ENCODE measurements at places on chromosomes 4 and X. TPM values are rescaled to one million over a fixed set of nuclear protein-coding genes. Genes with fewer than 3 reads are reported as not detected.

GLRA3 gene
- not detected for total RNA-seq

GPR50 gene
- not detected for total RNA-seq

FAM149A gene
- total RNA-seq: 5.4 TPM

UBA6 gene
- 61.7 TPM for total RNA-seq

USP17L21 gene
- total RNA-seq: not detected

GRCh38 chrX:41353985-41354384 is 20.0 kb downstream of the DDX3X start:
- no peak for DNase-seq
- H3K36me3 ChIP-seq: peaks cover 4% of the 10 kb centered on the region
- peaks cover 26% of the 10 kb centered on the region for H3K4me1 ChIP-seq
- no peak overlapping the region for H3K4me3 ChIP-seq
- H3K27ac ChIP-seq: no peak overlapping the region
- no peaks in the 10 kb centered on the region for H3K27me3 ChIP-seq

- H3K4me1 ChIP-seq: peaks cover 33% of the 10 kb centered on the region
- no peaks in the 10 kb centered on the region for H3K36me3 ChIP-seq
- DNase-seq: no peak
Observed at GRCh38 chr4:123892368-123892976, 495.9 kb downstream of the SPRY1 start.

GRCh38 chr4:156830351-156830750 is 141.2 kb downstream of the PDGFC start:
- DNase-seq: no peak
- H3K4me1 ChIP-seq: peaks cover 44% of the 10 kb centered on the region
- H3K4me3 ChIP-seq: no peak overlapping the region
- peak overlapping the region; percentile 34 for H3K27ac ChIP-seq
- H3K27me3 ChIP-seq: no peaks in the 10 kb centered on the region

DNA sequence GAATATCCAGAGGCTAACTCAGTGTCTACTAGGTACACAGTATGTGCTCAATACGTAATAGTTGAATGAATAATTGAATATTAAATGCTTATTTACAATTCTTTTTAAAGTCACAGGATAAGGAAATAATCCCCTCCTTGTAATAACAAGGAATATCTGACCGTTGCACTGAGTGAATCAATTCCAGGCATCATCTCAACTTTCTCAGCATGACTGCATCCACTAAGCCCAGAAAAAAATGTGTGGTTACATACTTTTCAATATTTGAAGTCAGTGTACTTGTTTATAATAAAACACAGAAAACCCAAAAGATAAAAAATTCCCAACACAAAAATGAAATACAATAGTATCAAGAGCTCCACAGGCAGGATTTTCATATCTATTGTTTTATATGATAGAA is 105.4 kb downstream of the TMEM144 start:
- peaks cover 33% of the 10 kb centered on the region for H3K4me1 ChIP-seq
- peak overlapping the region; percentile 94 for H3K27ac ChIP-seq
- H3K4me3 ChIP-seq: no peak overlapping the region
- H3K36me3 ChIP-seq: peaks cover 6% of the 10 kb centered on the region
- DNase-seq: no peak
- H3K27me3 ChIP-seq: no peaks in the 10 kb centered on the region

DNA sequence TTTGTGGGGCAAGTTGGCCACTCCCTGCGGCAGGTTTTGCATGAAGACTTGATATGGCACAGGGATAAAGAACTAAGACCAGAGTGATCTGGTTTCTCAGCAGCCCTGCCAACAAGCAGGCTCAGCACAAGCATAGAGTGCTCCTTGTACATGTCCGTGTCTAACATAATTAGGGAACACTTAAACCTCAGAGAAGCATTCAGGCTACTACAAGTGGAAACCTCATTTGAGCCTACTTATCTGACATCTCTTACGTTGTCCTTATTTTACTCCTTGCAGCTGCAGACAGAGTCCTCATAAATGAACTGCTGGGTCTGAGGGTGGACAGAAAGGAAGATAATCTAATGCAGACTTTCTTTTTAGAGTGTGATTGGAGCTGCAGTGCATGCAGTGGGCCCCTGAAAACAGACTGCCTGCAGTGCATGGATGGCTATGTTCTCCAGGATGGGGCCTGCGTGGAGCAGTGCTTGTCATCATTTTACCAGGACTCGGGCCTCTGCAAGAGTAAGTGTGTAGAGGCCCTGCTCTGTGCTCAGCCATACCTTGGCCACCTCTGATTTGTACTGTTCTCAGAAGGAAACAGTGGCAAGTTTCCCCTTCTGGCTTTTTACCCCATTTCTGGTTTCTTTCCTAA is 179.1 kb upstream of the ANXA3 start:
- no peak overlapping the region for H3K4me3 ChIP-seq
- peaks cover 7% of the 10 kb centered on the region for H3K36me3 ChIP-seq
- H3K27me3 ChIP-seq: no peaks in the 10 kb centered on the region
- peaks cover 7% of the 10 kb centered on the region for H3K4me1 ChIP-seq
- no peak for DNase-seq
- no peak overlapping the region for H3K27ac ChIP-seq

DNA sequence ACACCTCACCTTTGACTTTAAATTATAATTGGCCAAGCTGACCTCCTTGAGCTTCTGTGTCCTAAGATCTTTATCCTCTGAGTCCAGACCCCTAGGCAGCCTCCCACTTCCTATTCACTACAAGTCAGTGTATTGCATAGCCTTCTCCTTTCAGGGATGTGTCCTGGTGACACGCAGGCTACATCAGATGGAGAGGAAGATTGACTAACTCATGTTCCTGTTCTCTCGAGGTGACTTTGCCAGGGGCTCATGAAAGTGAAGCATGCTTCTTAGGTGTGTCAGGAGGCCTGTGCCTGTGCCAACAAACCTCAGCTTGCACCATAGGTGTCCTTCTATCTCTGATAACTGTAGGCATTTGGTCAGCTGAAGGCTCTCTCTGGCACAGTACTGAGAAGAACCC is 195.7 kb upstream of the HS3ST1 start:
- H3K4me3 ChIP-seq: no peak overlapping the region
- H3K36me3 ChIP-seq: no peaks in the 10 kb centered on the region
- no peak overlapping the region for H3K27ac ChIP-seq
- peaks cover 6% of the 10 kb centered on the region for H3K27me3 ChIP-seq
- DNase-seq: no peak

DNA sequence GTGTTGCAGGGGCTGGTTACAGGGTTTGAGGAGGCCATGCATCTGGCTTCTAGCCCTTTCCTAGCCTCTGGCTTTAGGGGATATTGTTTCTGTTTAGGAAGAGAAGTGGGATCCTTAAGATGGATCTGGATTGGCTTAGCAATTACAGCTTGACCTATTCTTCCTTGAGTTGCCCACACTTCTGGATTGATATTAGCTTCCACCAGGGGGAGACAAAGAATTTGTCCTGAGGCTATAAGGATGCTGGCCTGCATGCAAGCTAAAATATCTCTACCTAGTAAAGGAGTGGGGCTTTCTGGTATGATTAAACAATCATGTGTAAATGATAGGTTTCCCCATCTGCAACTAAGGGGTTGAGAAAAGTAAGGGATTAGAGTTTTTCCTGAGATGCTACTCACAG is 117.2 kb downstream of the TEX13C start:
- no peaks in the 10 kb centered on the region for H3K4me1 ChIP-seq
- DNase-seq: no peak
- H3K27ac ChIP-seq: no peak overlapping the region
- no peaks in the 10 kb centered on the region for H3K27me3 ChIP-seq
- H3K4me3 ChIP-seq: no peak overlapping the region

- H3K27ac ChIP-seq: peak overlapping the region; percentile 70
- peak; percentile 47 for DNase-seq
- H3K4me3 ChIP-seq: no peak overlapping the region
- peaks cover 53% of the 10 kb centered on the region for H3K4me1 ChIP-seq
- H3K36me3 ChIP-seq: no peaks in the 10 kb centered on the region
- H3K27me3 ChIP-seq: no peaks in the 10 kb centered on the region
Observed at GRCh38 chrX:154600759-154601374, 15.9 kb downstream of the CTAG1A start.

GRCh38 chr4:83751336-83751949 is 215.5 kb downstream of the GPAT3 start:
- H3K4me3 ChIP-seq: no peak overlapping the region
- no peak for DNase-seq
- no peak overlapping the region for H3K27ac ChIP-seq
- no peaks in the 10 kb centered on the region for H3K36me3 ChIP-seq
- H3K4me1 ChIP-seq: no peaks in the 10 kb centered on the region

DNA sequence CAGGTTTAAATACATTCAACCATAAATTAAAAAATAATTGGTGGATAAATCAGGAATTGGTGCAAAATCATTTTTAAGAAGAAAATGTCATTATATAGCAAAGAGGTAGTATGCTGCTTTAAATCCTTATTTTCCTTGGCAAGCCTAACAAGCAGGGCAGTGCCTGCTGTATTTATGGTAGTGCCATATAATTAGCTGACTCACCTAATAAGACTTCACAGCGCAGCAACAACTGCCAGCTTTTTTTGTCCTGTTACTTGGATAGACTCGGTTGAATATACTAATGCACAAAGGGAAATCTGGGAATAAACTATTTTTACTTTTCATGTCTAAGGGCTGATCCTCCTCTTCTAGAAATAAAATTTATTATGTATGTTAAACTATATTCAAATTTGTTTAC is 99.1 kb downstream of the SNCA start:
- no peaks in the 10 kb centered on the region for H3K36me3 ChIP-seq
- peak overlapping the region; percentile 36 for H3K27ac ChIP-seq
- H3K4me3 ChIP-seq: no peak overlapping the region
- DNase-seq: no peak

DNA sequence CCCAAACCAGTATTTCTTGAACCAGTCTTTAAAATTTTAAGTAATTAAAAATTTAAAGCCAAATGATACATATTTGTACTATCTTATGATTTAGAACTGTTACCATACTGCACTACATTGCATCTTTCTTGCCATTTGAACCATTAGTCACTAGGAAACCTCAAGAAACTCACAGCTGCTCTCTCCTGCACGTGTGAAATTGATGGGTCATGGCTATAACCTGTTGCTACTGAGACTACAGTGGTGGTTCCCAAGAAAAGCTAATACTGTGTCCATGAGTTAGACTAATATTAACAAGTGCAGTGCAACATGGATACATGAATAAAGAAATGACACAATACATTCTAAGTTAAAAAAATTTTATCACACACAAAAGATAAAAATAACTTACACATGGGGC is 88.4 kb downstream of the PDE5A start:
- no peak overlapping the region for H3K4me3 ChIP-seq
- H3K4me1 ChIP-seq: peaks cover 10% of the 10 kb centered on the region
- H3K27me3 ChIP-seq: no peaks in the 10 kb centered on the region
- H3K27ac ChIP-seq: no peak overlapping the region
- H3K36me3 ChIP-seq: peaks cover 25% of the 10 kb centered on the region

- DNase-seq: no peak
- no peaks in the 10 kb centered on the region for H3K36me3 ChIP-seq
- H3K4me1 ChIP-seq: peaks cover 15% of the 10 kb centered on the region
- H3K27me3 ChIP-seq: no peaks in the 10 kb centered on the region
Observed at GRCh38 chrX:101081231-101081630, 2.6 kb downstream of the TMEM35A start.

- H3K27me3 ChIP-seq: no peaks in the 10 kb centered on the region
- H3K4me3 ChIP-seq: no peak overlapping the region
- H3K36me3 ChIP-seq: peaks cover 16% of the 10 kb centered on the region
- no peak overlapping the region for H3K27ac ChIP-seq
- H3K4me1 ChIP-seq: no peaks in the 10 kb centered on the region
Observed at GRCh38 chr4:1264942-1265341, 16.0 kb upstream of the CTBP1 start.

DNA sequence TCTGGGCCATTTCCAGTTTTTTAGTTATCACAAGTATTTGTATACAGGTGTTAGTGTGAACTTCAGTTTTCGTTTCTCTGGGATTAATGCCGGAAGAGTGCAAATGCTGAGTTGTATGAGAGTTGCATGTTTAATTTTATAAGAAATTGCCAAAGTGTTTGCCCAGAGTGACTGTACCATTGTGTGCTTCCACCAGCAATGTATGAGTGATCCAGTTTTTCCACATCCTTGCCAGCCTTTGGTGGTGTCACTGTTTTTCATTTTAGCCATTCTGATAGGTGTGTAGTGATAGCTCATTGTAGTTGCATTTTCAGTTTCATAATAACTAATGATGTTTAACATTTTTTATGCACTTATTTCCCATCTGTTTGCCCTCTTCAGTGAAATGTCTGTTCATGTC is 18.4 kb downstream of the PLS3 start:
- peak overlapping the region; percentile 68 for H3K27ac ChIP-seq
- no peak for DNase-seq
- no peaks in the 10 kb centered on the region for H3K27me3 ChIP-seq

- H3K4me1 ChIP-seq: no peaks in the 10 kb centered on the region
- DNase-seq: no peak
- no peaks in the 10 kb centered on the region for H3K36me3 ChIP-seq
Observed at GRCh38 chrX:30895370-30895769, 6.3 kb upstream of the TAB3 start.

DNA sequence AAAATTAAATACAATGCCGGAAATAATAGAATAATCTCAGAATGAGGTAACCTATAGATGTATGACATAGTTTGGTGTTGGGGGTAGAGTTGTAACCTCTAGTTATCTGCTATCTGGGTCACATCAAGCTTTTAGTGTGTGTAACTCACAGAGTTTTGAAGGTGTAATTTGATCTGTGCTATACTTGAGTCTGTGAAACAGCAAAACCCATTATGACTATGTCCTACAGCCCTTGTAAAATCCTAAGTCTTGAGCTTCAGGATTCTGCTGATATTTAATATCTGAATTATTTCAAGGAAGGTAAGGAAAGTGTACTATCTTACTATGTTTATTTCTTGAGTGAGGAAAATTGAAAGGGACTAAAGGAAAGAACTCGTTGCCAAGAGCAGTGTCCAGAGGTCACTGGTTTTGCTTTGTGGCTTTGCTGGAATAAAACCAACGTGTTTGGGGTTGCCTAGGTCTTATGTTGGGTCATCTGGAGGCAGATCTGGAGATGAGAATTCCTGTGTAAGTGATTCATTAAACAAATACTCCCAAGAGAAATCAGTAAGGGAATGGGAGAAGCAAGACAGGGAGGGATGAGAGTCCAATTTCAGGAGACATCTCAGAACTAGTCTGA is 107.8 kb upstream of the CBLL2 start:
- no peaks in the 10 kb centered on the region for H3K27me3 ChIP-seq
- H3K4me3 ChIP-seq: no peak overlapping the region
- H3K4me1 ChIP-seq: peaks cover 26% of the 10 kb centered on the region
- H3K36me3 ChIP-seq: no peaks in the 10 kb centered on the region
- peak overlapping the region; percentile 60 for H3K27ac ChIP-seq

- no peak for DNase-seq
- H3K36me3 ChIP-seq: peaks cover 7% of the 10 kb centered on the region
- H3K4me1 ChIP-seq: peaks cover 17% of the 10 kb centered on the region
- H3K4me3 ChIP-seq: no peak overlapping the region
- H3K27ac ChIP-seq: no peak overlapping the region
Observed at GRCh38 chr4:3299976-3300671, 7.3 kb downstream of the RGS12 start.

Data from chondrocyte (in vitro differentiated cells).